Stimulated activated CD8-positive, alpha-beta memory T cell treated with anti-CD3 and anti-CD28 coated beads, Interleukin-4, amount 100 ng/mL, for 1 hour (primary cell): ENCODE measurements at places on chromosomes 11 and 22.

DNA sequence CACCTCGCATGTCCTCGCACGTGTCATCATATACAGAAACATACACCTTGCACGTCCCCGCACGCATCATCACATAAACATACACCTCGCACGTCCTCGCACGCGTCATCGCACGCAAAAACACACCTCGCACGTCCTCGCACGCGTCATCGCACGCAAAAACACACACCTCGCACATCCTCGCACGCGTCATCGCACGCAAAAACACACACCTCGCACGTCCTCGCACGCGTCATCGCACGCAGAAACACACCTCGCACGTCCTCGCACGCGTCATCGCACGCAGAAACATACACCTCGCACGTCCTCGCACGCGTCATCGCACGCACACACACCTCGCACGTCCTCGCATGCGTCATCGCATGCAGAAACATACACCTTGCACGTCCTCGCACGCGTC lies 16.7 kb downstream of the IGSF9B start:
- DNase-seq: no peak

DNA sequence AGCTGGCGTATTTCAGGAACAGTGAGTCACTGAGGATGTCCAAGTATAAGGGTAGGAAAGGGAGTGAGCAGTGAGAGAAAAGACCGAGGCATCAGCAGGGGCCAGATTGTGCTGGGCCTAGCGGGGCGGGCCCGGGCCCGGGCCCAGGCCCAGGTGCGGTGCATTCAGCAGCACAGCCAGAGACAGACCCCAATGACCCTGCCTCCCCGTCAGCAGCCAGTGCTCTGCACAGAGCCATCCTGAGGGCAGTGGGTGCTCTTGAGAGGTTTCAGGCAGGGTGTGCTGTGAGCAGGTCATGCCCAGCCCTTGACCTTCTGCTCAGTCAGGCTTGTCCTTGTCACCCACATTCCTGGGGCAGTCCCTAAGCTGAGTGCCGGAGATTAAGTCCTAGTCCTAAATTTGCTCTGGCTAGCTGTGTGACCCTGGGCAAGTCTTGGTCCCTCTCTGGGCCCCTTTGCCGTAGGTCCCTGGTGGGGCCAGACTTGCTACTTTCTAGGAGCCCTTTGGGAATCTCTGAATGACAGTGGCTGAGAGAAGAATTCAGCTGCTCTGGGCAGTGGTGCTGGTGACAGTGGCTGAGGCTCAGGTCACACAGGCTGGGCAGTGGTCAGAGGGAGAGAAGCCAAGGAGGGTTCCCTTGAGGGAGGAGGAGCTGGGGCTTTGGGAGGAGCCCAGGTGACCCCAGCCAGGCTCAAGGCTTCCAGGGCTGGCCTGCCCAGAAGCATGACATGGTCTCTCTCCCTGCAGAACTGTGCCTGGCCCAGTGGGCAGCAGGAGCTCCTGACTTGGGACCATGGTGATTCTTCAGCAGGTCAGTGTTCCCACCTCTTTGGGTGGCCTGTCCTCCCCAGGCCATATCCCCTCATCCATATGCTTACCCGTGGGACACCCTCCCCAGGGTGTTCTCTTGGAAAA lies 2.1 kb downstream of the MYO7A start:
- DNase-seq: no peak

DNA sequence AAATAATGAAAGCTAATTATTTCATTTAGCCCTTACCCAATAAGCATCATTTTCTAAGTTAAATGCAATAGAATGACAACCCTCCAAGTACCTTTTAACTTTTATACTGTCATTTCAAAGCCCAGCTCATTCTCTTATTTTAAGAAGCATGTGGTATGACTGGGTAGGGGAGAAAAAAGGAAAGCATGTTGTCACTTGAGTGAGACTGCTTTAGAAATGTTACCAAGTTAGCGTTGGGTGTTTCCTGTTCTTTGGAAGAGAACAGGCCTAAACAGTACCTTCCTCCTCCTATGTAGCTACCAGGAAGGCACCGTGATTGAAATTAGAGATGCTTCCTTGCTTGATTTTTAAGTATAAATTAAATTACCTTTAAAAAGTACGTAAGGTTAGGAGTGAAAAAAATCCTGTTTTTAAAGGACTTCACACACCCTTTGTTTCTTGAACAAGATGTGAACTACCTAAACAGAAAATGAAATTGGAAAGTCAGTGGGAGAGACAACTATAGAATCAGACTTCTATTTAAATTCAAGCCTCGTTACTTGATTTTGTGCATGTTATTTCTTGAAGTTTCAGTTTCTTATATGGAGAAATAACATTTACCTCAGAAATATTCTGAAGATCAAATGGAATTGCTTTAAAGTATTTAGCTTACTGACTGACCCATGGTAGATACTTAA lies 741 bp upstream of the CNTF start:
- DNase-seq: no peak

DNA sequence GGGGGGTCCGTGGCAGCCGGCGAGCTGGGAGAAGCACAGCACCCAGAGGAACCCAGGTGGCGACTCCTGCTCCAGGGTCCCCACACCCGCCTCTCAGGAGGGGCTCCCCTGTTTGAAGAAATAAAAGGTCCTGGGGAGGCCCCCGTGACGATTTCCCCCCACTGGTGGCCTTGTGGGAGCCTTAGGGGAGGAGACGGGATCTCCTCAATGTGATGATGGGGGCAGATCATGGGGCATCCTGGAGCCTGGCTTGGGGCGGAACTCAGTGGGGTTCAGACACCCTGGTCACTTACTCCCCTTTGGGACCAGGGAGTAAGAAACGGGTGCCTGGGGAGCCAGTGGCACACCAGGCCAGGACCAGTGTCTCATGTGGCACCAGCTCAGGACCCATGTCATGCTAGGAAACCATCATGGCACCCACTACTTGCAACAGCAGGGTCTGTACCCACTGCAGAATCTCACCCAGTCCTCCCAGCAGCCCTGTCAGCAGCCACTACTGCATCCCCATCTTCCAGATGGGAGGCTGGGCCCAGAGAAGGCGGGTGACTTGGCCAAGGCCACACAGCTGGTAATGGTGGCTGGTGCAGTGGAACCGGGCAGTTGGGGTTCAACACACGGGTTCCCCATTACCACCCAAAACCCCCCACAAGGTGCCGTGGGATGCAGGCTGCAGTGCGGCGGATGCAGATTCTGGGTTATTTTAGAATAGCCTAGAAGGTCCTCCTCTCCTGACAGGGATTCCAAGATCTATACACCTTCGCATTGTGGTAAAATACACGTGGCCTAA lies 130.7 kb downstream of the CTTN start:
- DNase-seq: no peak

DNA sequence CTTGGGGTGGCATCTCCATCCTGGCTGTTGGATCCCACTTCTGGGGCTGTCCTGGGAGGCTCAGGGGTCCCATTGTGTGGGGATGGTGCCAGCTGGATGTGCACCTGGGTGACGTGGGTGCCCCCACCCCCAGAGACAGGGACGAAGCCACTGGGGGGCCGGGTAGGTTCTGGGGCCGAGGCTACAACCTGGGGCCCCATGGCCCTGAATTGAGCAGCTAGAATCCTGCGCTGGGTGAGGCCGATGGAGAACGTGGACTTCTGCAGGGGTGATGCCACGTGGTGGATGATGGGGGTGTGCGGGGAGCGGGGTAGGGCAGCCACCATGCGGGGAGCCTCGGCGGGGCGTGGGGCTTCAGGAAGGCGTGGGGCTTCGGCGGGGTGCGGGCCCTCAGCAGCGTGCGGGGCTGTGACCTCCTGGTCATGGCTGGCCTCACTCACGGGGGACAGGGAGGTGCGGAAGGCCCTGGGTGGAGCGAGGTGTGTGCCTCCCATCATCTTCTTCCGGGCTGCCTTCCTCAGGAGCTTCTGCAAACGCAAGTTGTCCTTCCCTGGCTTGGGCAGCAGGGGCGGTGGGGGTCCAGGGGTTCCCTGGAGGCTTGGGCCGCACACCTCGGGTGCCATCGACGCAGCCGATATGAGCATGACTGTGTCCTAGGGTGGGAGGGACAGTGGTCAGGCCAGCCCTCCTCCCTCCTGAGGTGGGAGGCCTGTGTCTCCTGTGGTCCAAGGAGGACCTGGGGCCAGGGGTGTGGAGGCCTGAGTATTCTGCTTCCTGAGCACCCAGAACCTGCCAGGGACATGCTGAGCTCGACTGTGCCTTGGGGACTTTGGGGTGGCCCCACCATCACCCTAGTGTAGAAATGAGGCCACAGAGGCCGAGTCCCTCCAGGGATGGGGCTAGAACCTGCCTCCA lies 1.5 kb downstream of the PRR33 start:
- no peak for DNase-seq

DNA sequence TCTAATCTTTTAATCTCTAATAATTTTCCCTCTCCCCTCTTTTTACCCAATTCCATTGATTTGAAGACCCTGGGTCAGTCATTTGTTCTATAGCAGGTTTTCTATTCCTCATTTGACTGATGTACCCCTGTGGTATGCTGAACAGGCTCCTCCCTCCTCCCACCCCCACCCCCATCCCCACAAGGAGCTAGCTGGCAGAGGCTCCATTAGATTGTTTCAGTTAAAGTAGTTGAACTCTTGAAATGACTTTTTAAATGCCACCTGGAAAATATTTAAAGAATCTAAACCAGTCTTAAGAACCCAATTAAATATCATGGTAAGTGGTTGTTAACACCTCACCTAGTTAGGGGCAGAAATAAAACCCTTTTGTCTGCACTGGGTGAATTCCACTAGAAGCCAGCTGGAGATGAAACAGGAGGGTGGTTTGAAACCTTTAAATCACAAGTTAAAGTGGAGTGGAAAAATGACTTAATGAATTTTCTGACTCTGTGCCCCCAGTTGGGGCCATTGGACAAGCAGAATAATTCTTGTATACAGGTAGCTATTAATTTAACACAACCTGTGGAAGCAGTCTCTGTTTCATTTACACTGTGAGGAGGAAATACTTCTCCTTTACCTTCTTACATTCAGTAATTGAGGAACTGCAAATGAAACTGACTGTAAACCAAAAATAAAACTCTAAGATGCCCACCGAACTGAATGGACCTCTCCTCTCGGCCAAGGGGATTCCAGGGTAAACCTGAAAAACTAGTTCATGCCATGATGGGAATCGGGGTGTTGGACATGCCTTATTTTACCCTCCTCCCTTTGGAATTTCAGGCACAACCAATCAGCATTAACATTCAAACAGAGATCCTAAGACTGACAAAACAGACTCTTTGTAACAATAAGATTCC lies 30.7 kb downstream of the PRR5L start:
- DNase-seq: no peak

- no peak for DNase-seq
These were observed 662.5 kb upstream of the TENM4 start for GRCh38 chr11:80103142-80103859.

DNA sequence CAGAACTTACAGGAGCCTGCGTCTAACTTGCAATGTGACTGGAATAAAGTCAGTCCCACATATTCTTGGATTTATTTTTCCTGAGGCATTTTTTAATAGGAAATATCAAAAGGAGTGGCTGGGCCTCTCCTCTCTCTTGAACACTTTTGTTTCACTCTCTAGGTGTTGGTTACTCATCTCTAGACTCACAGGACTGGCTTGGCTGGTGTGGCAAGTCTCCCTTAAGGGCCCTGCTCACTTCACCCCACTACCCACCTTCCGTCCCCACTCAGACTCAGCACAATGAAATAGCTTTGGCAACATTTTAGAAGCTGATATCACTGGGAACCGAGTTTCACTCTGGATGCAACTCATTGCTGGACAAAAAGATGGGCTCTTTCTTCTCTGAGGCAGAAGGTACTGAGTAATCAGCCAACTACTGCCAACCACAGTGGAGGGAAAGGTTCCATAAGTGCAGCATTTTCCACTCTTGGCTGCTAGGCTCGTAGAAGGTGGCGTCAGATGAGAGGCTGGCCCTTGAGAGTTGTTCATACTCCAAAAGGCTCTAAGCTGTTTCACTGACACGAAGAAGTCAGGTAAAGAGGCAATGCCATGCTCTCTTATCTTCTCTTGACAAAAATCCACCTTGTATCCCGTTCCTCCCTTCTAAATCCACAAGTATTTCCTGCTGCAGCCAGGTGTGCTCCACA lies 390.6 kb downstream of the SOX6 start:
- DNase-seq: no peak

DNA sequence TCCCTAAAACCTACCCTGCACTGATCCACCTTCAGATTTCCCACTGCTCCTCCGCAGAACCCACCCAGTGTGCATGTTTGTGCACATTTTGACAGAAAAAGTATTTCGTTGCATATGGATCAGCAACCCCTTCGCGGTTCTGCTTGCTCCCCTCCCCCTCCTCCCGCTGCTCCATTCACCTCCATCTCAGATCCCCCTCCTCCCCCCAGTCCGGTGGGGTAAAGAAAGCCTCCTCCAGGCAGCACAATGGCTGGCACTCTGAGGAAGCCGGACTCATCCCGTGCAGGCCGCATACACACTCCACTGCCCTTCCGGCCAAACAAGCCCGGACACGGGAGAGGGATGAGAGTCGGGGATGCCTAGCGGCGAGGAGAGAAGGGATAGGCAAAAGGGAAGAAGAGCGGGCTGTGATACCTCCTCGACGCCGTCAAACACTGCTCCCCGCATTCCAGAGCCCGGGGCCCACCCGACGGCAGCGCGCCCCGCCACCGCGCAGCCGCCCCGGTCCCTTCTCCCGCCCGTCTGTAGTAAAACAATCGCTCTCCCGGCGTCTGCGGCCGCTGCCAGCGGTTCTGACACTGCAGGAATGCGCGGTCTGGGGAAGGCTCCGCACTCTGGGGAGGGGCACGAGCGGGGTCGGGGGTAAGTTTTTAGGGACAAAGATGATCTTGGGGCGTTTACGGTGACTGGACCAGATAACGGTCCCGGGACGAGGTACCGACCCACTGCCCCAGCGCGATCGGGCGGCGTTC lies 915 bp downstream of the FEZ1 start:
- no peak for DNase-seq

GRCh38 chr11:63017306-63017974 lies 1.8 kb upstream of the SLC22A8 start:
- DNase-seq: no peak

- no peak for DNase-seq
These were observed 444.4 kb downstream of the DLG2 start for GRCh38 chr11:85182441-85183387.

- no peak for DNase-seq
These were observed 1.2 kb downstream of the KLHL35 start for GRCh38 chr11:75431533-75432525.

DNA sequence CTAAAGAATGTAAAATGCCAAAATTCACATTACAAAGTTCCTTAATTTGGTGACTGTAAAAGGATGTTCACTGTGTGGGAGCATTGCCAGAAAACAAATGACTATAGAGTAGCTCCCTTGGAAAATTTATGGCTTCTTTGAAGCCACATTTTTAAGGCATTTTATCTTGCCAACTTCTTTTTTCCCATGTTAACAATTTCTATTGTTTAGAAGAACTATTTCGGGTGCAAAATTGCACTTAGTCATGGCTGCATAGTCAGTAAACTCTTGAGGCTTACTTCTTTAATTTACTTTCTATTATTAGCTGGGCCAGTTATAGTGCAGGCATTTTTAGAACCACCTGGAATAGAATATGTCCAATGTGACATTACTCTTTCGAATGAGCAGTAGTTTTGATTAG lies 515.3 kb downstream of the JRKL start:
- DNase-seq: no peak

GRCh38 chr11:14007566-14007965 lies 45.0 kb downstream of the SPON1 start:
- DNase-seq: no peak
